ENCODE measurements at places on chromosomes 3 and 15. TPM values are rescaled to one million over a fixed set of nuclear protein-coding genes. Genes with fewer than 3 reads are reported as not detected.

- DNase-seq = no peak
Observed at GRCh38 chr3:43366885-43367284, 80.5 kb downstream of the SNRK start.

- no peak for DNase-seq
Observed at GRCh38 chr3:157447026-157447694, 10.5 kb downstream of the PTX3 start.

- no peak for DNase-seq
Observed at GRCh38 chr15:57727031-57727430, 20.5 kb downstream of the POLR2M start.

Gene EXD1
- not detected for total RNA-seq

Measured in spleen (tissue), 13 donors.